ENCODE measurements at places on chromosomes 6 and 20. TPM values are rescaled to one million over a fixed set of nuclear protein-coding genes. Genes with fewer than 3 reads are reported as not detected.

The C6orf141 gene
- 5.1 TPM for total RNA-seq

DNA sequence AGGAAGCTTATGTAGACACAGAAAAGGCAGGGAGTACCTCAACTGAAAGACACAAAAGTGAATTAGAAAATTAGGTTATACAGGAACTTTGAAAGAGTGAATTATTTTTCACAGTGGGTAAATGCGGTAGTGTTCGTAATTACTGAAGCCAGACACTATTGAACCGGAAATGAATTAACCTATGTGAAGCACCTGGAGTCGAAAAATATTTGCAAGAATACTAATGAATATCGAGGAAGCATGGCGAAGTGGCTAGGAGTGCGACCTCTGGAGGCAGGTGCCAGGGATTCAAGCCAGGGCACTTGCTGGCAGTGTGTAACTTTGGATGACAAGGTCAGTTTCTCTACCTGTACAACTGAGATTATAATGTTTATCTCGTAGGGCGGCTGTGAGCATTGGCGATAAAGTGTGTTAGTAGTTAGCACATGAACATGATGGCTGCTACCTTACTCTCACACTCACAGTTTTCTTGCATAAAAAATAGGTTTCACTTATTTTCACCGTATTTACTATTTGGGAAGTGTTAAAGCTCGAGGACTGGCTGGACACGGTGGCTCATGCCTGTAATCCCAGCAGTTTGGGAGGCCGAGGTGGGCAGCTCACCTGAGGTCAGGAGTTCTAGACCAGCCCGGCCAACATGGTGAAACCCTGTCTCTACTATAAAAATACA lies 567 bp upstream of the SLC18B1 start:
- no peak for DNase-seq

The CNBD2 gene
- 6.3 TPM for total RNA-seq

The LY86 gene
- total RNA-seq, result 11.6 TPM

DNA sequence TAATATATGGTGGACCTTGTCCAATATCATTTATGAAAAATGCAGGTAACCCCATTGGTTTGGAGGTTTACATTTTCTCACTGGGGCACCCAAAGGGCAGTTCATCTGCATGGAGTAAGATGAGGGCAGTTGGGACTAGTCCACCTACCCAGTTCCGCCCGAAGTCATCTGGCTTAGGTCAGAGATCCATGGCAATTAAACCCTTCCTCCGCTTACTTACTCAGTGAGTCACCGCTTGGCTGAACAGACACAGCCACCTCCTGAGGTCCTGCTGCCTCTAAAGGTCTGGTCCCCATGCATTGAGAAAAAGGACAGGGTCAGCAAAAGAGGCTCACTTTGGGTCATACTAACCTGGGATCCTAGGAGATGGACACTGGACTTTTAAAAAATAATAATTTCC lies 102.9 kb upstream of the PRL start:
- no peak for DNase-seq

DNA sequence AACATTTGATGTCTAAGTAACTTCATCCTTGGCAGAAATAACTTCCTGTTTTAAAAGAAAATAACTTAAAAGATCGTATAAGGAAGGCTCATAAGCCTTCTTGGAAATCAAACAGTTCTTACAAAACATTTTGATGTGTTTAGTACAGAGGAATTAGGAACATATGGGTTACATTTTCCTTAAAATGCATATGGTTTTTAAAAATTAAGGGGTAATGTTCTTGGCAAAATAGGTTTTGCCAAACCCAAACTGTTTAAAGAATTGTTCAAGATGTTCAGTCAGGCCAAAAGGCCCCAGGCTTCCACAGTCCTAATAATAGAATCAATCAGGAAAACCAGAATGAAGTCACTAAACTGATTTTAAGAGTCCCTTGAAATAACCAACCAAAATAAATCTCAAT lies 142.7 kb upstream of the SLC35B3 start:
- no peak for DNase-seq

DNA sequence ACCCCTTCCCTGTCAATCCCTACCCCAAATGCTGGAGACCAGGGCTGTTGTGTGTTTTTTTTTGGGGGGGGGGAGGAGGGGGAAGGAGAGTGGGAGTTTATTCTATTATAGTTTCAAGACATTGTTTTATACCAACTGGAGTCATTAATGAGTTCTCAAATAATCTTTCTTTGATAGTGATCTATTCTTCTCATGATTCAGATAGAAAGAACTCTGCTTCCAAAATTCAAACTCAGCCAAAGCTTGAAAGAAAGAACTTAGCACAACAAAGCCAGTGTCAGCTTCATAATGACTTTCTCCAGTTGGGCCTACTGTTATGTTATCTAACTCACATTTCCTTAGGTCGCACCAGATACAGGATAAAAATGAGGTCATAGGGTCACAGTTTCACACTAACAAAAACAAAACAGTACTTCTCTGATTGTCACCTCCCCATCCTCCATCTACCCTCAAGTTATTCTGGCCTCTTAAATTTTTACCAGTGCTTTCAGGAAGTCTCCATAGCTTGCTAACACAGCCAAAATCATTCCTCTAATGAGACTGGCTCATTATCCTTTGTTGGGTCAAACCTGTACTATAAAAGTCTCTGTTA lies 19.0 kb upstream of the MAP3K7 start:
- DNase-seq, result no peak

- DNase-seq, result no peak
These were observed 536 bp upstream of the FNDC1 start for GRCh38 chr6:159168536-159169192.

The OR10C1 gene
- not detected for total RNA-seq

Data from omental fat pad (tissue), 4 donors.